ENCODE measurements at places on chromosomes 4 and X.

DNA sequence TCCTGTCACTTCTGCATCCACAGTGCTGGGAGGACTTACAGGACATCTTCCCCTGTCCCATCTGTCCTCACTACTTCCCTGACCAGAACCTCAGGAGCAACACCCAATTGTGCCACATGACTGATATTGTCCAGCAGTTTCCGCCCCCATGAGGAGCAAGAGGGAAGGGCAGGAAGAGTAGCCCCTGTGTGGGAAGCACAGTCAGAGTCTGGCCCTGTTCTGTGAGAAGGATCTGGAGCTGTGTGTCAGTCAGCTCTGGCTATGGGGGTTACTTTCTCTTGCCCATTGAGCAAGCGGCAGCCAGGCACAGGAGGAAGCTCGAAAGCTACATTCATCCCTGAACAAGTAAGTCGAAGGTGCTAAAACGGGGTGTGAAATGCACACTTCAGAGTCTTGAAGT lies 14.8 kb upstream of the TRIM60 start:
- DNase-seq: peak; percentile 90

GRCh38 chr4:6242271-6243029 lies 27.2 kb upstream of the WFS1 start:
- DNase-seq: peak; percentile 41

DNA sequence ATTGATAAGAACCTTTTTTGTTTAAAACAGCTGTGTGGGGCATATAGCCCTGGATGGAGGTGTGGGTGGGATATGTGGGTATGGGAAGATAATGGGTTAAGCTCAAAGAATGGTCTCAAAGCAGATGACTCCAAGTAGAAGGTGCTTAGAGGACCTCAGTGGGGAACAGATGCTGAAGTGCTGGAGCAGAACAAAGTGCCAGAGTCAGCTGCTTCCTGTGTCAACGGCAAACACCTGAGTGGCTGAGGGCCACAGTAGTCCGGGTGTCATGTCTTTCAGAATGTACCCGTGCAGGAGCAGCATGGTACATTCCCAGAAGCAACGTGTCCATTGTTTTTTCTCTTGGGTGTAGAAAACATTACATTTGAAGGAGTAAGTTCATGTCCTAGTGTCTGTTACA lies 210.6 kb downstream of the CCNG2 start:
- DNase-seq: no peak

DNA sequence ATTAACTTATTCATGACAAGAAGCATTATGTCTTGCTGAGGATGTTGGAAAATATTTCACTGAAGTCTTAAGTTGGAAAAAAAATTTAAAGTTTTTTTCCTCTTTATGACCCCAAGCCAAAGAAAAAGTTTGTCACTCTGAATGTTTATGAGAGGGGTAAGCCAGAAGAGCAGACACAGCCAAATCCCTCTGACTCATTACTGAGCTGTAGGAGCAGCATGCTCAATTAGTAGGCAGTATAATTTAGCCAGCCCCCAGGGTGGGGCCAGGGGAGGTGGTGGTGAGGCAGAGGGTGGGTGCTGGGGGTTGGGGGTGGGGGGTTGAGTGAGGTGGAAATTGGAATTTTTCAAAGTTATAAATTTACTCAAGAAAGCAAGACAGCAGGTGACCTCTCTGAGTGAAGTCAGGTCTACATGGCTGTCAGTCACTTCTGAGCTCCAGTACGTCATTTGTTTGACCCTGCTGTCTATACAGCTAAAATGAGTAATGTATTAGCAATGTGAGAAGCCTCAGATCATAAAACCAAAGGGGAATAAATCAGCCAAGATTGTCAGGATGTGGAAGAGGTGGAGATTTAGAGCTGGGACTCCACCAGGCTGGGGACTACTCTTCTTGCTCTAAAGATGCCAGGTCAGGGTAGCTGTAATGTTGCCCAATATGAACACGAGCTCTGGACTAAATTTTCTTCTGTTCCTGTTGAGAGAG lies 98.8 kb upstream of the NDP start:
- no peak for DNase-seq

GRCh38 chrX:109773374-109773773 lies 40.3 kb upstream of the ACSL4 start:
- no peak for DNase-seq

GRCh38 chr4:182421753-182422152 lies 178.6 kb downstream of the TENM3 start:
- DNase-seq: no peak

DNA sequence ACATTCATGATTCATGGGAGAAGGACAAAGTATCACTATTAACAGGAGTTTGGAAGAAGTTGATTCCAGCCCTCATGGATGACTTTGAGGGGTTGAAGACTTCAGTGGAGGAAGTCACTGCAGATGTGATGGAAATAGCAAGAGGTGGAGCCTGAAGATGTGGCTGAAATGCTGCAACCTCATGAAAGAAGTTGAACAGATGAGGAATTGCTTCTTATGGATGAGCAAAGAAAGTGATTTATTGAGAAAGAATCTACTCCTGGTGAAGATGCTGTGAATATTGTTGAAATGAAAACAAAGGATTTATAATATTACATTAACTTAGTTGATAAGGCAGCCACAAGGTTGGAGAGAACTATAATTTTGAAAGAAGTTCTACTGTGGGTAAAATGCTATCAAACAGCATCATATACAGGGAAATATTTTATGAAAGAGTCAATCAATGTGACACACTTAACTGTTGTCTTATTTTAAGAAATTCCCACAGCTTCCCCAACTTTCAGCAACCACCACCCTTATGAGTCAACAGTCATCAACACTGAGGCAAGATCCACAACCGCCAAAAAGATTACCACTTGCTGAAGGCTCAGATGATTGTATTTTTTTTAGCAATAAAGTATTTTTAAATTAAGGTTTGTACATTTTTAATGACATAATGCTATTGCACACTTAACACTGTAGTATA lies 302.6 kb downstream of the CBLL2 start:
- no peak for DNase-seq

GRCh38 chrX:118867251-118867650 lies 43.6 kb downstream of the ZCCHC12 start:
- no peak for DNase-seq

DNA sequence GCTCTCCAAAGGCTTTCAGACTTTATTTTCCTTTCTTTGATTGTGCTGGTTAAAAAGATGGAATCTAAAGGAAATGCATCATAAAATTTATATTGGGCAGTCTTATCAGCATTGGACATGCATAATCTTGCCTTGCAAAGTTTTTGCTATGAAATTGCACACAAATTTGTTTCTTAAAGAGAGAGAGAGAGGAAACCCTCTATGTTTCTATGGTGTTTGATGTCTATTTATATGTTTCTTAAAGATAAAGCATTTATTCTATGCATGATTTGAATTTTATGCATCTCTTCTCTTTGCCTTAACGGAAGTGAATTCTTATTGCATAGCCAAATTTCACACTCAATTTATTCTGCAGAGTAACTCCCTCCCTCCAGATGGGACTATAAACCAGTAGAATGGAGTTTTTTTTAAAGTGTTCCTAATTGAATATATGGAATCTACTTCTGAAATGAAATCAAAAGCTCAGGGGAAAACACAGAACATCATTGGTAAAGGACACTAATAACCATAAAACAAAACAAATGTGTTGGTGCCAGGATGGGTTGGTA lies 83.5 kb upstream of the PPARGC1A start:
- no peak for DNase-seq

DNA sequence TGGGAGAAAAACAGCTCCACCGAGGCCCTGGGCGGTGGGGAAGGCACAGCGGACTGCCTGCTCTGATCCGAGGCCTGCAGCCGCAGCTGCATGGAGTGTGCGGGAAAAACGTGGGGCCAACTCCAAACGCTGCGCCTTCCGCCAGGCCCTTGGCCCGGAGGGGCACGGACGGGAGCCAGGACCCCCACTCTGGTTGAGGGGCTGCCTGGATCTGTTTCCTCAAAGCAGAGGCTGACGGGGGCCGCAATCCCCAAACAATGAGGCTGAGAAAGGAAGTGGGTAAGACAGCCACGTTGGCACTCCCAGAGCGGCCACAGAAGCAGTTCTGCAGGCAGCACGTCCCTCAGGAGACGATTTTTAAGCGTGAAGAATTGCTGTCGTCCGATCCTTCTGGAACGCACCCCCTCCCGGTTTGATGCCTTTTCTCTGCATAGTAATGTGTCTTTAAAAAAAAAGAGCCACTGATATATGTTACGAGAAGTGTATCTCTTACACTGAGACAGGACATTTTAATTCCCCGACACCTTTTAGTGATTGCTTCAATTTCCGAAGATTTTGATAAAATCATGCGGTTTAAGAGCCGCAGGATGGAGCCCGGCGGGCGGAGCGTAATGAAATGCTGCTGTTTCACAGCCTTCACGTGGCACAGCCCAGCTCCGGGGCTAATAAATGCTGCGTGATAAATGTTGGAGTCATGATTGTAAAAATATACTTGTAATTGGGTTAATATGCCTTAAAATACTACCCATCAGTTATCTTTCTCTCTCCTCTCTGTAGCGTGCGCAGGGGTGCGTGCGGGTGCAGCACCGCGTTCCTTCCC lies 85.7 kb downstream of the FAM53A start:
- DNase-seq: no peak

DNA sequence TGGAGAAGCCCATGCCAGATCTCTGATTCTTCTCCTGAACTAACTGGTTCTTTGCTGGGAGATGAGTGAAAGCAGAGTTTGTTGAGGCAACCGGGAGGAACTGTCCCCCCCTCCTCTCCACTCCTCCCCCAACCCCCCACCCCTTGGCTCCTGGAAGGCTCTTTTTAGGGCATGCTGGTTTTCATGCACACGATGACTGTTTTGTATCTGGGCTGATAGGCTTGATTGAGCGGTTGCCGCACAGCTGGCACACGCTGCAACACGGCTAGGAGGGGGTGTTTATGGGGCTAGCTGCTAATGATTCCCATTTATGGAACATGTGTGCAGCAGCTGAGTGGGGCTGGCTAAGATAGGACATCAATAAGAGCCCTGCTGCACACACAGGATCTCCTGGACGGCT lies 137.2 kb downstream of the SMIM20 start:
- DNase-seq: no peak

GRCh38 chr4:173909294-173909693 lies 374.2 kb downstream of the FBXO8 start:
- no peak for DNase-seq

GRCh38 chr4:144902614-144903013 lies 195.4 kb downstream of the ANAPC10 start:
- no peak for DNase-seq

DNA sequence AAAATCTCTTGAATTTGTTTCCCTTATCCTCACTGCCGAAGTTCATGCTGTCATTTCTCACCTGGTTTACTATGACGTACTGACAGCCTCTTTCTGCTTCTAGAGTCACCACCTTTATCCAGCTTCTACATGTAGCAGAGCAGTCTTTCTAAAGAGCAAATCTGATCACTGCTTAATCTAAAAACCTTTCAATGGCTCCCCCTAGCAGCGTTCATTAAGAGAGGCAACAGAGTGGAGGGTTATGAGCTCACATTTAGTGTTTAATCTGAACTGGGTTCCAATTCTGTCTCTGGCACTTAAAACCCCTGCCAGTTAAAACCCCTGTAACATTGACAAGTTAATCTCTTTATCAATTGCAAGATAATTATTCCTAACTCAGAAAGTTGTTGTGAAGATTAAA lies 4.4 kb downstream of the RBPJ start:
- DNase-seq: no peak

- DNase-seq: no peak
Observed at GRCh38 chrX:155108427-155108826, 37.1 kb downstream of the BRCC3 start.

DNA sequence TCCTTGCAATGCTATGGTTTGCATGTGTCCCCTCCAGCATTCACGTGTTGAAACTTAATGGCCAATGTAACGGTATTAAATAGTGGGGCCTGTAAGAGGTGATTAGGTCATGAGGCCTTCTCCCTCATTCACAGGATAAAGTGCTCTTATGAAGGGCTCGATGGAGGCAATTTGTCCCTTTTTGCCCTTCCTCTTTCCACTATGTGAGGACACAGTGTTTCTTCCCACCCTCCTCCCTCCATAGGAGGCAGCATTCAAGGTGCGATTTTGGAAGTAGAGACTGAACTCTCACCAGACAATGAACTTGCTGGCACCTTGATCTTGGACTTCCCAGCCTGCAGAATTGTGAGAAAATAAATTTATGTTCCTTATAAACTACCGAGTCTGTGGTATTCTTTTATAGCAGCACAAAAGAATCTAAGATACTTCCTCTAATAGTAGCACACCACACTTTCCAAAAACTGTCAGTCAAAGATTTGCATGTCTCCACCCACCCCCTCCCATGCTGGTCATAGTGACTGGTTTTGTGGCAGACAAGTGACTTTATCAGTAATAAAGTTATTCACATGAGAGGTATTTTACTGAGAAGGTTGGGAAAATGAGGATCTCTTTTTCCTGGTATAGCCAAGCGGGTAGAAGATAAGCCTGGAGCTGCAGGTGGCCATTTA lies 113.5 kb upstream of the TTC29 start:
- DNase-seq: no peak

DNA sequence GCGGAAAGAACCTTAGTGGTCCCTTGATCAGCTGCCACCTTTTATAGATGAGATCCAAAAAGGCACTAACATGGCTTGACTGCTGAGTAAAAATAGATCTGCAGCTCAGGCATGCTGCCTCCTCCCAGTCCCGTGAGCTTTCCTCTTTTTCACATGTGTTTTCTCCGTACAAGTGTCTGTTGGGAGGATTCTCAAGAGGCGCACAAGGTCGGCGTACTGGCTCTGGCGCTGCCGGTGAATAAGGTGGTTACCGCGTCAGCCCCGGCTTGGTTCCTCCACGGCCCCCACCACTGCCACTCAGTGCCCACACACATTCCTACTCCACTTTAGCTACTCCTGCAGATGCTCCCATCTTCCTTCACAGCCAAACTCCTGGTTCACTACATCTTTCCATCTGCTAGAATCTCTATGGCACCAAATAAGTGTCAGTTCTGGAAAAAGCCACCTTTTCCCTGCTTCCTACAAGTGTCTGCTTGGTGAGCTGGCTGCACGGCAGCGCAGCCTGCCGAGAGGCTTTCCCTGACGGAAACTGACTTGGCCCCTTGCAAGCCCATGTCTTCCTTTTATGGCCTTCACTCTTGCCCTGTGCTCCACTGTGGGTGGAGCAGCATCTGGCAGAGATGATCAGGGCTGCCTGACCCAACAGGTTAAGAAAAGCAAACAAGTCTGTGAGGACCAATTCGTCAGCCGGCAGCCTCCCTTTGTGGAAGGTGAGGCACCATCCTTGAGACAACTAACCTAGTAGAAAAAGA lies 99.8 kb downstream of the KLHL8 start:
- no peak for DNase-seq

- DNase-seq: no peak
Observed at GRCh38 chr4:71558248-71558647, 219.4 kb downstream of the SLC4A4 start.

GRCh38 chr4:1207603-1208265 lies 35.4 kb upstream of the SPON2 start:
- DNase-seq: peak; percentile 47

DNA sequence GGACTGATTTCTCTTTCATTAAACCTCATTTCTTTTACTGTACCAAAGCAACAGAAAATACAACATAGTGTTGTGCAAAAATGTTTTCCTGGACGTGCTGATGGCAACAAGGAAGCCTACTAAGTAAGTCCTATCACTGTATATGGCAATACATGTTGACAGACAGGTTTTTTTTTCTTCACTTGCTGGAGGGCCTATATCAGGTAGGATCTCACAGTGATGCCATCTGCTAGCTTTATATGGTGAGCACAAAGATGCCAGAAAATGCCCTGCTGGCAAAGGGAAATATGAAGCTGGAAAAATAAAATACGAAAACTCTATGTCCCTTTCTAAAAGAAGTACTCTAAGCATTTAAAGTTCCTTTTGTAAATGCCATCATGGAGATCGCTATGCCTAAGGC lies 119.0 kb upstream of the PDLIM3 start:
- DNase-seq: no peak

GRCh38 chr4:111296466-111296865 lies 673.6 kb upstream of the PITX2 start:
- no peak for DNase-seq

All from endodermal cell (in vitro differentiated cells).